ENCODE measurements at places on chromosomes 13 and 19. TPM values are rescaled to one million over a fixed set of nuclear protein-coding genes. Genes with fewer than 3 reads are reported as not detected.

The ATP4B gene
- total RNA-seq, result 0.13 TPM

The ATXN8OS gene
- not detected for total RNA-seq

The PRKACA gene
- 25.6 TPM for total RNA-seq

The CPB2 gene
- not detected for total RNA-seq

The CALR3 gene
- total RNA-seq, result not detected

The RAD23A gene
- 178 TPM for total RNA-seq

The LILRB3 gene
- total RNA-seq, result not detected

The ZNF600 gene
- 0.50 TPM for total RNA-seq

The ZFR2 gene
- total RNA-seq, result not detected

The OVOL3 gene
- total RNA-seq, result not detected

The ZNF491 gene
- total RNA-seq, result not detected

The ZNF442 gene
- total RNA-seq, result 0.08 TPM
